Skin of body (tissue), 3 donors: ENCODE measurements at places on chromosomes 6 and 20. TPM values are rescaled to one million over a fixed set of nuclear protein-coding genes. Genes with fewer than 3 reads are reported as not detected.

DNA sequence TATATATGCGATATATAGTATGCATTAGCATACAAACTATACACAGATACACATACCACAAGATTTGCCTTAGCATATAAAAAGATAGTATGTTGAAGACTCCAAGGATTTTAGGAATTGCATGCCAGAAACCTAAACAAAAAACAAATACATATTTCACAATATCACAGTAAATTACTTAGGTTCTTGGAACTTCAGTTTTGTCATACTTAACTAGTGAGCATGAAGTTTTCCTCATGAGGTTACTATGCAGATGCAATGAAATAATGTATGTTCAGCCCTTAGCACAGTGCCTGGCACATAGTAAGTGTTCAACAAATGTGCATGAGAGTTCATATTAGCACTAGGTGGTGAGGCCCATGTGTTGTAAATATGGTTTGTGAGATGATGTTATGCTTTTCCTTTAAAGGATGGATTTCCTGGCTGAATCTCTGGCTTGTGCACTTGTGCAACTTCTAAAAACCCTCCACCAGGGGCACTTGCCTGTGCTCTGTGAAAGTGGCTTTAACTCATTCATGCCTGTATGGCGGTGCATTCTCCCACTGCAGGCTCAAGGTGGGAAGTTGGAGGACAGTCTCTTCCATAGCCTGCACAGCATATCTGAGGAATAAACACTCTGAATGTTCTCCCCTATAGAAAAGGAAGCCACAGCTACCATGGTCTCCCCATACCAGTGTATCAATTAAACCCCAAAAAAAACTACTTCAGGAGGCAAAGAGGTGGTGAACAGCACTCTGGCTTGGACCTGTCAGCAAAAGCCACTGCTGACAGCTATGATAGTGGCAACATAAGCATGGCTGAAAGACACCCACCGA is 624.1 kb upstream of the CDH4 start:
- DNase-seq = peak; percentile 69

DNA sequence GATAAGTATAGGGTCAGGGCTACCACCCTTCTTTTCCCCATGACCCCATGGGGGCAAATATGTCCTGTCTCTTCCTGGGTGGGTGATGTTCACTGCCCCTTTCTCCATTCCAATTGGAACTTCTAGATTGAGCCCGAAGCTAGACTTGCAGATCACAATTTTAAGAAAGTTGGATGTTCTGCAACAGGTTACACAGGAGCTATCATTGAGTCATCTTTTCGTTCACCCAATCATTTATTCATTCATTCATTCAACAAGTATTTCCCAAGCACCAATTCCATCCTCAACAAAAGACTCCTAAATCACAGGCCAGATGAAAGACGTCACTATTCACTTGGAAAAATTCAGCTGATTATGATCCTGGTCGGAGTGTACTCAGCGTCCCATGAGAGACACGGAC is 71.0 kb upstream of the FOXP4 start:
- no peak for DNase-seq

DNA sequence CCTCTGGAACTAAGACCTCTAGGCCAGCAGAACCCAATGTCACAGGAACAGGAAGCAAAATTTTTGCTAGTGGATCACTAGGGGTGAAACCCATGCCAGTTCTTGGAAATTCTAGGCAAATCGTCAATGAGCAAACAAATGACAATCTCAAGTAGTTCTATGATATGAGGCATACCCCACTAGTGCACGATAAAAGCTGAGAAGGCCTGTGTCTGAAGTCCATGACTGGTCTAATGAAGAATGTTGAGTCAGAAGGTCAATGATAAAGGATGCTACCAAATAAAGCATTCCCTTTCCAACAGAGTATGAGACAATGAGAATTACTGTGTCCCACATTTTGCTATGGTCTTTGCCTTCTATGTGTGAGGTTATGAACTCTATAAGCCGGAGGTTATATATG is 149.4 kb upstream of the NOX3 start:
- no peak for DNase-seq

- no peak for DNase-seq
Measured at GRCh38 chr20:19130613-19130984, 81.8 kb upstream of the SLC24A3 start.

- no peak for DNase-seq
Measured at GRCh38 chr20:57450931-57451330, 59.7 kb downstream of the RBM38 start.

DNA sequence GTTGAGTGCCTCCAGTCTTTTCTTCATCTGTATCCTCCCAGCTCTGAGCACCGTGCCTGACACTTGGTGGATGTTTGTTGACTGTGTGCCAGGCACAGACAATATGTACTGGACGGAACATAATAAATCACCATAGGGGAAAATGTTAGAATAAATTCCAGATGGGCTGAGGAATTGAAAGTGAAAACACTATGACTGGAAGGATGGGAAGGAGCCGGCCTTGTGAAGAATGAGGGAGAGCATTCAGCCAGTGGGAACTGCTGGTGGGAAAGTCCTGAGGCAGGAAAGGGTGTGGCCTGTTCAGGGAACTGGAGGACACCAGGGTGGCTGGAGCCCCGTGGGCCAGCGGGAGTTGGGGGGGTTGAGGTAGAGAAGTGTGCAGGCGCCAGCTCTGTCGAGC is 75.4 kb downstream of the MTHFD1L start:
- peak; percentile 79 for DNase-seq

- DNase-seq = no peak
Measured at GRCh38 chr6:25882051-25882496, 8.0 kb upstream of the SLC17A3 start.

DNA sequence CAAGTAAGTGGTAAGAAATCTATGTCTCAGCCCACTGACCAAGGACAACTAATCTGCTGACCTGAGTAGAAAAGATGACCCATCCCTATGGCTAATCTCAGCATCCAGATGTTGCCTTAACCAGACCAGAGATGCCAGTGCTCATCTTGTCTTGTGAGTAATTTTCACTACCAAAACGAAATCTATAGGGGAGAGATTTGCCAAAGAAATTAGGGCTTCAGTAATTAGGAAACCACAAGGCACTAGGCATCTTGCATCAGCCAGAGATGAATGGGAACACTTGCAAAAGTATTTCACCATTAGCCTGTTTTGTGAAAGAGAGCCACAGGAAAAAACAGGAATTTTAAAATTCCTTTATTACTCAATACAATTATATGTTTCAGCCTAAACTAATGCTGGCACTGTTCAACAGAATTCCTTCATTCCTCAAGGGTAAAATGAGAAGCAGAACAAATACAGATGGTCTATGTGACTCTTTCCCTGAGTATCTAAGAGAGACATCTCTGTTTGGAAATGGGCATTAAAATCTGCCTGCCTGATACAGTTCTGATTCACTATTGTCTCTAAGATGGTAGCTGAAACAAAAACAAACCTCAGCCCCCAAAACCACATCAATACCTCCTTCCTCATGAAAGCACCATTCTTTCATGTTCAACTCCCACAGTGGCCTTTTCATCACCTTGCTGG is 87.8 kb downstream of the GMDS start:
- no peak for DNase-seq

DNA sequence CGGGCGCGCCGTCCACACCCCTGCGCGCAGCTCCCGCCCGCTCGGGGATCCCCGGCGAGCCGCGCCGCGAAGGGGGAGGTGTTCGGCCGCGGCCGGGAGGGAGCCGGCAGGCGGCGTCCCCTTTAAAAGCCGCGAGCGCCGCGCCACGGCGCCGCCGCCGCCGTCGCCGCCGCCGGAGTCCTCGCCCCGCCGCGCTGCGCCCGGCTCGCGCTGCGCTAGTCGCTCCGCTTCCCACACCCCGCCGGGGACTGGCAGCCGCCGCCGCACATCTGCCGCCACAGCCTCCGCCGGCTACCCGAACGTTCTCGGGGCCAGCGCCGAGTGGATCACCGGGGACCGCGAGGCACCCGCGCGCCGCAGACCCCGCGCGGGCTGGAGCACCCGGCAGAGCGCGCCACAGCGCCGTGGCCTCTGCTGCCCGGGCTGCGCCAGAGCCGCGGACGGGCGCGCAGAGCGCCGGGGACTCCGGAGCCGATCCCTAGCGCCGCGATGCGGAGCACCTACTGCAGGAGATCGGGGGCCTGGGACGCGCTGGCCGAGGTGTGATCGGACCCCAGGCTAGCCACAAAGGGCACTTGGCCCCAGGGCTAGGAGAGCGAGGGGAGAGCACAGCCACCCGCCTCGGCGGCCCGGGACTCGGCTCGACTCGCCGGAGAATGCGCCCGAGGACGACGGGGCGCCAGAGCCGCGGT is at the start of gene BMP2:
TSS of gene BMP2 (plus strand) at position 151 of the 692 bp plus-strand sequence. CDS start 2,441 bp downstream, outside the sequence.
- DNase-seq = peak; percentile 11

DNA sequence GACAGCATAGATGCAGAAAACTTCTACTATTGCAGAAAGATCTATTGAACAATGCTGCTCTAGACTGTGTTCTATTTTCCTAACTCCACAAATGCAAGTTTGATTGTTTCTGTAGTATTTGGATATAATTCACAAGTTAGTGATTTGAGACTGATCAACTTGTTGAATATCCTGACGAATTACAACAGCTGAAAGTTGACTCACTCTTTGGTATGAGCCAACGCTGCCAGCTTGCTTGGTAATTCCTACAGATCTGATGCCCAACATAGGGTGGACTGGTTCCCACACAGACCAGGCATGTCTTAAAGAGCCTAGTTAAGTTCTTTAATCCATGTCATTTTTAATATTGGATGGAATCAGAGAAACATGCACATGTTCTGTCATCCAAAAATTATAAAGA is 231.0 kb upstream of the RAB32 start:
- no peak for DNase-seq

DNA sequence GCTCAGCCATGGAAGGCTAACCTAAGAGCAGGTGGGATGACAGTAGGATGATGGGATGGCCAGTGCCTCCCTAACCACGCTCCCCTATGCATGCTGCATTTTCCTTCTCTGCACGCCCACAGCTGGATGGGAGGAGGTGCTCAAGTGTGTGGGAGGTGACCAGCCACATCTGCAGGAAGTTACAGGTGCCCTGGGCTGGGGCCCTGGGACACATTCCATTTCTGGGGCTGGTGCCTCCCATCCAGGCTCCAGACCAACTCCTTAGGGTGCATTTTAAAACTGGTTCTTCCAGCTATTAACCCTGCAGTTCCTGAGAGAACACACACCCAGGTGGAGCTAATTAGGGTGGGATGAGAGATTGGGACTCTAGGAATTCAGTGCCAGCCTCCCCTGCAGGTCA is 135.3 kb upstream of the ARMC2 start:
- DNase-seq = no peak

- DNase-seq = no peak
Measured at GRCh38 chr6:42436825-42437224, 14.9 kb downstream of the TRERF1 start.

DNA sequence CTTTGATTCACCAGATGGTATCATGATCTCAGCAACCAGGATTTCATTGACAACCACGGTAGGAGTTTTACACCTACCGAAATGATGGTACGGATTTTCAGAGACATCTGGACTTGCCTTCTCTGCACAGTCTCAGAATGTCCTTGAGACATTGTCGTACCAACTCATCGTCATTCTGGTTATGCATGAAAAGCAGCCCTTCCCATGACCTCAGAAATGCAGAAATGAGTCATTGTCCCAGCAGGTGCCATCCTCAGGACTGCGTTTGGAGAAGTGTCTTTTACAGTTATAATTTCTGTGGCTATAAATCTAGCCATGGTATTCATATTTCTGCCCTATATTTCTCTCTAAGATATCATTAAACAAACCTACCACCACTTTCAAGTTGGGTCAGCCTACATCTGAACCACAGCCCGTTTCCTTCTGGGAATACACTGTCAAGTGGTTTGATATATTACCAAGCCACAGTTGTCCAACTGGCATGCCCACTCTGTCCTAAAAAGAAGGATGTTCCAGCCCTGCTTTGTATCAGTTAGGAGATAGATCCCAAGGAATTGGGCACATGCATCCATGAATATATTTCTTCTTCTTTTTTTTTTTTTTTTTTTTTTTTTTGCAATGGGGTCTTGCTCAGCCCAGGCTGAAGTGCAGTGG is 7.5 kb upstream of the BFSP1 start:
- DNase-seq = no peak

DNA sequence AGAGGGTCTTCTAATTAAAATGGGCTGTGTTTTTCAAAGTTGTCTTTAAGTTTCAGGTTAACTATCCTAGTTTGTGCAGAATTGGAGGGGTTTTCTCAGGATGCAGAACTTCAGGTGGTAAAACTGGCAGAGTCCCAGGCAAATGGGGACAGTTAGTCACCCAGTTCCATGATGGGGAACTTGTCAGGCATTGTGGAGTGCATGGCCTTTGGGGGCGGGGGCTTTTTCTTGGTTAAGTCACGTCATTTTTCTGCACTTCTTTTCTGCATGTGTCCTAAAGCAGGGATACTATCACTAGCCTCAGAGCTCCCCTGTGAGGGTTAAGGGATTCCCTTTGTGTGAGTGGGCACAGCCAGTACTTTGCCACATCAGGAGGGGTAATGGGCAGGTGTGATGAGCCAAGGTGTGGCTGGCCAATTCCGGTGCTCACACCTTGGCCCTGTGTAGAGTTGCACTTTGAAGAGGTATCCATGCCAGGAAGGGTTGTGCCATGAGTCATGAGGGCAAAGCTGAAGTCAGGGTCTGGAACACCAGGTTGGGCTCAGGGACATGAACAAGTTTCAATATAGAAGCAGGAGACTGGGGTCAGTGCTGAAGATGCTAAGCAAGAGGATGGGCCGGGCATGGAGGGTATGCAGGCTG is 126.0 kb upstream of the RREB1 start:
- no peak for DNase-seq

DNA sequence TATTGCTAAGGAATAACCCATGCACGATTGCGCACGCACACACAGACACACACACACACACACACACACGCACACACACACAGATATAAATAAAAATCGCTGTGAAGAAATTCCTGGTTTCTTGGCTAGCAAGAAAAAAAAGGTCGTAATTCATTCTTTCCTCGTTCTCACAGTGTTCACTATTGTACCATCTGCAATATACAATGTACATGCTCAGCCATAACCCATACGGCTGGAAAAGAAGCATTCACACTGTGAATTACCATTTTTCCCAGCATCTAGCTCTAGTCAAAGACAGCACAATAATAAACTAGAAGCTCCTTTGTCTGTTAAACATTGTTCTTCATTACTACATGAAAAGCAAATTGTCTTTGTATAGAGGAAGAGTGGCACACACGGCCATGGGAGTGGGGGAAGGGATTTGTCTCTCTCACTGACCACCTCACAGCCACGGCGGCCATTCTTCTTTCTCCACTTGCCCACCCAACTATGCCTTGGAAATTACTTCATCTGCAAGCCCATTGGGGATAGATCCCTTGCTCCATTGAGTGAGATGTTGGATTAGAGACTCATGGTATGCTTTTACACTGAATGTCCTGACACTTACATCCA is 115.3 kb upstream of the ID4 start:
- DNase-seq = no peak

The GMNN gene
- total RNA-seq = 18.2 TPM

The RNF114 gene
- total RNA-seq = 36.4 TPM

The CLIC5 gene
- total RNA-seq = 4.0 TPM

The PACRG gene
- total RNA-seq = 5.5 TPM

The GABRR2 gene
- total RNA-seq = 0.79 TPM

The ULBP1 gene
- 0.69 TPM for total RNA-seq

The TSPO2 gene
- total RNA-seq = 0.79 TPM

The TP53INP2 gene
- 3.8 TPM for total RNA-seq

The HUS1B gene
- 1.1 TPM for total RNA-seq

The ADGRF5 gene
- total RNA-seq = 24.4 TPM

The KHDC1L gene
- total RNA-seq = 0.39 TPM

The FERMT1 gene
- total RNA-seq = 8.2 TPM
